ENCODE measurements at places on chromosomes 2 and 18.

DNA sequence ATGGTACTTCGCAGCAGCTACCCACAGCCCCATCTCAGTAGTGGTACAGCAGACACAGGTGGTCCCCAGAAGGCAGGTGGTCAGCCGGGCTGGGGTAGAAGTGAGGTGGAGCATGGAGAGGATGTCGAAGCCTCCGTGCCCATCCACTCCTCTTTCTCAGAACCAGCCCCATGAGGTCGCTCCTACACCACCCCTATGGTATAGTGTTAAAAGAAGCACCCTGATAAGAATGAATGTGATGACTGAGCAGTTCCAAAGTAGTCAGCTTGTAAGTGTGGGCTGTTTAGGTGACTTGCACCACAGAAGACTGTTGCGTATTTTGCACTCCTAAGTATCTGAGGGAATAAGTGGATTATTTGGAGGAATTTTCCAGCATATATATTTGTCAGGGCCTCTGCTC, 111.3 kb downstream of the WDSUB1 start:
- DNase-seq = no peak

DNA sequence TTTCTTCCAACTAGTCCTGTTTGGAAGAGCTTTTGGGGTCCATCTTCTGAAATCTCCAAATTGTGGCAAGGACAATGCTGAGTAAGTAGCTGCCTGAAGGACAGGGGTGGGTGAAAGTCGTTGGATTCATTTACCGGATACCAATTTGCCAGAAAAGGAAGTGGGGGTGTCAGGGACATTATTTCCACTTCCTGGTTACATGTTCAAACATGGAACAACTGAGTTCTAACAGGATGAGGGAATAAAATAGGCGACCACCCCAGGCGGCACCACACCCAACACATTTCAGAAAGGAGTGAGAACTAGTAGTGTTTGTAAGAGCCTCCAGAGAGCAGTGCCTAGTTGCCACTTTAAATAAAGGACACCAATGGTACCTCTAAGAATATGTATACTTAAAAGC, 158.6 kb upstream of the SERTAD2 start:
- DNase-seq = no peak

DNA sequence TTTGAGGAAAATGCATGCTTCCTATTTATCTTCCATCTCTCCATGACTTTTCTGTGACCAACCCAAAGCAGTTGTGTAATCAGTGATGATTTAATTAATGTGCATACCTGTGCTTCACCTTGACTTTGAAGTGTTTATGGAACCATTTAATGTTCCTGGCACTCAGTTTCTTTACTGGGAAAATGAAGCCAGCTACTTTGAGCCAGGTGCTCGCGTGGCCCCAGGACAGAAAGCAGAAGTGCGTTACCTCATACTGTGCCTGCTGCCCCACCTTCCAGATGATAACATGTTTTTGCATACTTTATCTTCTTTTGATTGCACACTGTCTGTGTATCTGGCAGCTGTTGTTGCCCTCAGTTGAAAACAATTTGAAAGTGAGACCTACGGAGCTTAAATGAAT, 61.3 kb downstream of the PMAIP1 start:
- no peak for DNase-seq

DNA sequence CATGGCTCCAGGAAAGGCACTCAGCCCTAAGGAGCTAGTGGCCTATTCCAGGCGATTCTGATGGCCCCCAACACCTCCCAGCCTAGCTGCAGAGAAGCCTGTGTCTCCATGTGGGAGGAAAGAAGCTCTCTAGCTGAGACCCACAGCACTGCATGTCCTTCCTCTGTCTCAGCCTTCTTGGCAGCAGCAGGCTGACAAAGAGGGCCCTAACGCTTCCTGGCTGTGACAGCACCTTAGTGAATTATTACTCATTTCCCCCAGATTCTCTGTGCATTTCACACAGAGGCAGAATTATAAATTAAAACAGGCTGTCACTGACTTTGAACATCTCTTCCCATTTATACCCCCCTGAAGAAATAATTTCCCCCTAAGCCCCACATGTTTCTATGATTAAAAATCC, 206.8 kb downstream of the CLIP4 start:
- no peak for DNase-seq

DNA sequence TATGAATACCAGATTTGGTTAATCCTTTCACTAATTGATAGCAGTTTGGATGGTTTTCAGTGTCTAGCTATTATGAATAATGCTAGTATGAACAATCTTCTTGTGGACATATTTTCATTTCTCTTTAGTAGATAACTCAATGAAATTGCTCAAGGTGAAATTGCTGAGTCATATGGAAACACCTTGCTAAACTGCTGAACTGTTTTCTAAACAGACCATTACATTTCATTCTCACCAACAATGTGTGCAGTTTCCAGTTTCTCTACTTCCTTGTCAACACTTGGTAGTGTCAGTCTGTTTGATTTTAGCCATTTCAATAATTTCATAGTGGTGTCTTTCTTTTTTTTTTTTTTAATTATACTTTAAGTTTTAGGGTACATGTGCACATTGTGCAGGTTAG, 250.0 kb downstream of the HRH4 start:
- DNase-seq = no peak

DNA sequence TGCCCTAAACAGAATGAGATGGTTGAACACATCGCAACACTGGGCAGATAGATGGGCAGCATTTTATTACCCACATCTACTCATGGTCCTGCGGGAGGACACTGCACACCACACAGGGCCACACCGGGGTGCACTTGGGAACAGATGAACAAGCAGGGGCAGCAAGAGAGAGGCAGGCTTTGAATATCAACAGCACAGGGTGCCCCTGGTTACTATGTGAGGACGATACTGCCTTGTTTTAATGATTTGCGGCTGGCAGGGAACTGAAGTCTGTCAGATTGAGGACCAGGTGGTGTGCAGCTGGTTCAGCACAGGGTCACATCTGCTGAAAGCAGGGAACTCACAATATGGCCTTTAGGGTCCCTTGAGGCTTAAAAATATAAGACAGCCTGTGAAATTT, 195.7 kb downstream of the PIEZO2 start:
- no peak for DNase-seq

DNA sequence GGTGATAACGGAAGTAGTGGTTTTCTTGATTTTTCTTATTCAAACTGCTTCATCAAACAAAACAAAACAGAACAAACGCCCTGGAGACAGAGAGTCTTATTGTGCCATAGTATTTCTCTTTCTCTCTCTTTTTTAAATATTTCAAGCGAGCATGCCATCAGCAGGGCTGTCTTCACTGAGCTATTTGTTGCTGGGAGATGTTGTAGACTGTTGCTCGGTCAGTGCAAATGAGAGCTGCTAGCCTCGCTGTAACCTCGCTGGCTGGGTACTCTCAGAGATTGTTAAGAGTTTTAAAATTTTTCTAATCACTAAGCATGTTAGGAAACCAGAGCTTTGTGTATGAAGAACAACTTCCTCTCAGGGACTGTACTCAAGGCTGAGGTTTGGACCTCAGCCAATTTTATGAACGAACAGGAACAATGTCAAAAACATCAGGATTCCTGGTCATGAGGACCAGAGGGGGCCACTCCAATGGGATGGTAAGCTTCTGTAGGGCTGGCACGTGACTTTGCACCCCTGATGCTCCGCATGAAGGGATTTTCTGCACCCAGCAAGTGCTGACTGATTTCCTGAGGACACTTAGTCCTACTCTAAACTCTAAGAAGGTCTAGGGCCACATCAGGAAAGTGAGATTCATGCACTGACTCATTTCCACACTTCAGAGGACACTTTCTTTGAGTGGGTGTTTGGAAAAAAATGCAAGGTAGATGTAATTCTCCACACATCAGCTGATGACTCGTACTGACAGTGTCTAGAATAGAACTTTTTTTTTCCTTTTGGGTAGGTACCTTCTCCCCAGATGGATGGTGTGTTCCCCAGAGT, 59.8 kb upstream of the IL1R1 start:
- DNase-seq = peak; percentile 43

DNA sequence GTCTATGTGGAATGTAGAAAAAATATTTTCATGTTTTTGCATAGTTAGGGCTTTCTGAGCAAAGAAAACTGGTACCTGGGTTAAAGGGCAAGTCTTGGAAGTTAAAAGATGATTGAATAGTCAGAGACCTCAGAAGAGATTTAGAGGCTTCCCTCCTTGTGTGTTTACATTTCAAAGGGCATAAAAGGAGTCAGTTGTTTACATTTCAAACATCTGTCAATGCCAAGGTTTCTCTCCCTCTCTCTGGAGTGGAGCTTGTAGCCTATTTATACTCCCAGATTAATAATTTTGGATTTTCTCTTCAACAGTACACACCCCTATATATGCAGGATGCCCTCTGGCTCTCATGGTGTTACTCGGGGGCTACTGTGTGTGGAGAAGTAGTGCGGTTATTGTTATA, 8.6 kb downstream of the M1AP start:
- DNase-seq = no peak

DNA sequence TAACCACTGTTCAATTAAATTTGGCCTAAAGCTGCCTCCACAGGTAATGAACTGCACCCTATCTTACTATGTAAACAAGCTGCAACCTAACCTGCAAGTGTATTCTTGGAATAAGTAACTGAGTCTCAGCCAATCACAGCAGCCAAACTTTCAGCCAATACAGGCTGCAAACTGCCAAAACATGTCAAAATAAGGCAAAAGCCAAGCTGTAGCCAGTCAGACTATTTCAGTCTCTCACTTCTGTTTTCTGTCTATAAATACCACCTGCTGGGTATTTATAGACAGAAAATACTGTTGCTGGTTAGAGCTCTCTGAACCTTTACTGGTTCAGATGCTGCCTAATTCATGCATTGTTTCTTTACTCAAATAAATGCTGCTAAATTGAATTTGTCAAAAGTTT, 14.3 kb downstream of the C2orf76 start:
- no peak for DNase-seq

- no peak for DNase-seq
Measured at GRCh38 chr2:32498306-32498705, 129.5 kb upstream of the TTC27 start.

Data from activated naive CD4-positive, alpha-beta T cell treated with anti-CD3 and anti-CD28 coated beads, Interleukin-2, amount 10 ng/mL, durations not matched to agents 7 days and 5 days (primary cell).